ENCODE measurements at places on chromosomes 4 and X. TPM values are rescaled to one million over a fixed set of nuclear protein-coding genes. Genes with fewer than 3 reads are reported as not detected.

ITIH6 gene
- not detected for total RNA-seq

AIMP1 gene
- total RNA-seq: 49.7 TPM

MAGEA9B gene
- total RNA-seq: not detected

PDGFC gene
- total RNA-seq: 0.10 TPM

CLNK gene
- 0.49 TPM for total RNA-seq

CTAG1A gene
- total RNA-seq: not detected

HOPX gene
- 7.0 TPM for total RNA-seq

MAB21L2 gene
- not detected for total RNA-seq

CT45A3 gene
- total RNA-seq: not detected

ERVMER34-1 gene
- total RNA-seq: not detected

INTS6L gene
- 42.4 TPM for total RNA-seq

MMRN1 gene
- 0.49 TPM for total RNA-seq

TTC29 gene
- not detected for total RNA-seq

XAGE1A gene
- not detected for total RNA-seq

UGT8 gene
- total RNA-seq: 24.0 TPM

SHROOM2 gene
- not detected for total RNA-seq

PF4V1 gene
- total RNA-seq: not detected

TNMD gene
- not detected for total RNA-seq

FGFBP2 gene
- total RNA-seq: 0.59 TPM

EFHC2 gene
- 0.17 TPM for total RNA-seq

GYPA gene
- not detected for total RNA-seq

SLBP gene
- 33.9 TPM for total RNA-seq

DUX4 gene
- not detected for total RNA-seq

ANKRD50 gene
- 0.53 TPM for total RNA-seq

CT45A2 gene
- total RNA-seq: not detected

GAR1 gene
- 10.0 TPM for total RNA-seq

HDX gene
- 2.6 TPM for total RNA-seq

RHOXF2B gene
- total RNA-seq: not detected

TEX13A gene
- not detected for total RNA-seq
